ENCODE measurements at places on chromosomes 1 and 21.

DNA sequence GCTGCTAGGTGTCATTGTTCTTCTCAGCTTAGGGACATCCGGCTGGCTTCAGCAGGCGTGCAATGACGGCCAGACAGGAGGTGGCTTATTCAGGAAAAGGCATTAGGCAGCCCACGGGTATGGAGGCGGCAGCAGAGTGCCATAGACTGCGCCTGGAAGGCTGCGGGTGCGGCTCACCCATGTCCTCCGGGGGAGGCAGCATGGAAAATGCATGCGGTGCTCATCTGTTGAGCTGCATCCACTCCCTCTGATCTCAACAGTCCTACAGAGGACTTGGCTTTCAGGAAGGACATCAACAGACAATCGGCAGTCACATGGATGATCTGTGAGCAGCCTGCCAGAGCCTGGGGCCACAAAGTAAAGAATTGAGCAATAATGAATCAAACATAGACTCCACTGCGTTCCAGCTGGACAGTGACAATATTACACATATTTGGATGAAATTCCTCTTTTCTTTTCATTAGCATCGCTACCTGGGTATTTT is 42.9 kb downstream of the UMODL1 start:
- DNase-seq: no peak

DNA sequence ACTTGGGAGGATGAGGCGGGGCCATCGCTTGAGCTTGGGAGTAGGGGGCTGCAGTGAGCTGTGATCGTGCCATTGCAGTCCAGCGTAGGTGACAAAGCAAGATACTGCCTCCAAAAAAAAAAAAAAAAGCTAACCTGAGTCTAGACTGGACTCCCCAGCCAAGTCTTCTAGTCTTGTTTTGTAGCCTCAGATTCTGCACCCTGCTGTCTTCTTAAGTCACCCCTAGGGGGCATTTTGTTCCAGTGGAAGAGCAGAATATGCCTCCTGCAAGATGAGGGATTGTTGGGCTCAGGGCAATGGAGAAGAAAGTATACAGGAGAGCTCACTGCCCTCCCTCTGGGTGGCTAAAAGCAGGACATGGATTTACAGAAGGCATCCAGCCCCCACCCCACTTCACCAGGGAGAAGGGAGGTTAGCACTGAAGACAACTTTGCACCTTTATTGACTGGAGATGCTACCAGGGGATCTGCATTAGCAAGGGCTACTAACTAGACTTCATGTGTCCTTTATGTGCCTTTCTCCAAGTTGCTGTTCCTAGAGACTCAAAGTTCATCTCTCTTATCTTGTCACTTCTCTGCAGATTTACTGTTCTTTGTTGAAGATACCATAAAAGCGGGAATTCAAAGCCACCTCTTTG is 15.3 kb upstream of the RNF187 start:
- no peak for DNase-seq

DNA sequence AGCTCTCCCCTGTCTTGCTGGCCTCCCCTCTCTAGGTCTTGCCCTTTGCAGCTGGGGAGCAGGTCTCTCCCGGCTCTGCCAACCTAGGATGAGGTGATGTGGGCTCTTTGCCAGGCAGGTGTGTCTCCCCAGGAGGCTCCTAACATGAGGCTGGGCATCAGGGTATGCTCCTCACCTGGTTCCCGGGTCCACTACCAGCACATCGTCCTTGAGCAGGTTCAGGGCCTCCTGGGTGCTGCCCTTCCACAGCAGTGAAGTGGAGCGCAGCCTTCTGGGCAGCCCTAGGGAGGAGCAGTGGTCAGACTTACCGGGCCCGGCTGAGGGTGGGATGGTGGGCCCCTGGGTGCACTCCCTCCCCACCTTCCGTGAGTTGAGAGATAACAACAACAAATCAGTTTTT is 17.5 kb downstream of the LACTBL1 start:
- DNase-seq: no peak

- DNase-seq: no peak
These were observed 38.9 kb downstream of the CD247 start for GRCh38 chr1:167479331-167479979.

- DNase-seq: no peak
These were observed 7.1 kb upstream of the S100A11 start for GRCh38 chr1:152043870-152044269.

GRCh38 chr1:15154480-15155036 is 1.0 kb downstream of the TMEM51 start:
- DNase-seq: no peak

DNA sequence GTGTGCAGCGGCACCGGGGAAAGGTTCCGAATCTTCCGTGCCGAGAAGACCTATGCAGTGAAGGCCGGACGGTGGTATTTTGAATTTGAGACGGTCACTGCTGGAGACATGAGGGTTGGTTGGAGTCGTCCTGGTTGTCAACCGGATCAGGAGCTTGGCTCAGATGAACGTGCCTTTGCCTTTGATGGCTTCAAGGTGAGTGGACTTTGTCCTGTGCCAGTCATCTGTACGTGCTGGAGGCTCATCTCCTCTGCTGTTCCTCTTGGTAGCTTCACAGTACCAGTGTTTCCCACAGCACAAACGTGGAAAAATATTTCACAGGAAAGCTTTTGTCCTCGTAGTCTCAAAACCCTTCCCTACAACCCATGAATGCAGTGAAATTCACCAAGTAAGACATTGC is 324.1 kb downstream of the ZP4 start:
- DNase-seq: no peak

- DNase-seq: no peak
These were observed 688 bp upstream of the CHD5 start for GRCh38 chr1:6180707-6181311.

DNA sequence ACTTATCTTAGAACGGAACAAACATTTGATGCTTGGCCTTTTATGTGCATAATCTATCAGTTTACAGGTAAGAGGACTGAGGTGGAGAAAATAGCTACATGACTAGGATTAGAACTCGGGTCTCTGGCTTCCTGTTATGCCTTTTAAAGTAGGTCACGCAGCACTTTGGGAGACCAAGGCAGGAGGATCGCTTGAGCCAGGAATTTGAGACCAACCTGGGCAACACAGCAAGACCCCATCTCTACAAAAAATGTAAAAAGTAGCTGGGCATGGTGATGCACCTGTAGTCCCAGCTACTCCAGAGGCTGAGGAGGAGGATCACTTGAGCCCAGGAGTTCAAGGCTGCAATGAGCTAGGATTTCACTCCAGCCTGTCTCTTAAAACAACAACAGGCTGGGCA is 81.9 kb upstream of the AKT3 start:
- no peak for DNase-seq

DNA sequence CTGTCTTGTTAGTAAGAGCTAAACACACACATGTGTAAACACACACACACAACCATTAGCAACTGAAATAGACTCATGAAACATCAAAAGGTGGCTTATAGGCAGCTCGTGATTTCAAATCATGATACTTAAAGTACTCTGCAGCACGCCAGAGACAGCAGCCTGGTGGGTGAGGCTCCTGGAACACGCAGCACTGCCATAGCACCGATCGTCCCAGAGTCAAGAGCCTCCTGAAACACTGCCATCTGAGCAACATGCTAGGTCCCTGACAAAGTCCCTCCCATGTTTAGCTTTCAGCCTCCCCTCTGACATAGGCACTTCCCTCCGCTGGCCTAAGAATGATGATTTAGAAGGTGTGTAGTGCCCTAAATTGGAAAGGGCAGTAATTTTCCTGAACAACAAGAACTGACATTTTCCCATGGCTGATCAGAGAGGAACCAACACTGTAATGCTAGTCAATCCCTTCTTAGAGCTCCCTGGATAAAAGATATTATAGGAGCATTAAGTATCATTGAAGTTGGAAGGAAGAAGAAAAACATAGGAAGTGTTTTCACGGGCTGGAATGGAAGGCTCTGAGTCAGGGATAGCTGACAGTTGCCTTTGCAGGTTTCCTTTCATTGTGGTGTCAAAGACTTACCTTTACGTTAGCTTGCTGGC is 14.1 kb upstream of the DPT start:
- DNase-seq: no peak

DNA sequence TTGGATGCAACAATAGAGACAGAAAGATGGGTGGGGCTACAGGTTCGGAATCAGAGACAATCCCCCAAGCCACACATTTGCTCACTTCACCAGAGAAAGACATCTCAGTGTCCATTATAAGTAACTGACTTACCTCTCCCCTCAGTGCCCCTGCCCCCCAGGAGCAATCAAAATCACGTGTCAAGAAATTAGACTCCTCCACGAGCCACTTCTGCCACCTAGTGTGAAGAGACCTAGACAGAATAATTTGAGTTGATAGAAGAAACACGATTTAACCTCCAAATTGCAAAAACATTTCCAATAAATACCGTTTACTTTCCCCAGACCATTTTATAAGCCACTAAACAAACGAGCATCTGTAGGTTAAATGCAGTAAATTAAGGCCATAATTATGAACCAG is 123.2 kb downstream of the SLC30A10 start:
- no peak for DNase-seq

- DNase-seq: no peak
These were observed 1.0 kb downstream of the LEPR start for GRCh38 chr1:65421351-65422025.

- DNase-seq: no peak
These were observed 33.9 kb downstream of the COQ8A start for GRCh38 chr1:226973898-226974543.

DNA sequence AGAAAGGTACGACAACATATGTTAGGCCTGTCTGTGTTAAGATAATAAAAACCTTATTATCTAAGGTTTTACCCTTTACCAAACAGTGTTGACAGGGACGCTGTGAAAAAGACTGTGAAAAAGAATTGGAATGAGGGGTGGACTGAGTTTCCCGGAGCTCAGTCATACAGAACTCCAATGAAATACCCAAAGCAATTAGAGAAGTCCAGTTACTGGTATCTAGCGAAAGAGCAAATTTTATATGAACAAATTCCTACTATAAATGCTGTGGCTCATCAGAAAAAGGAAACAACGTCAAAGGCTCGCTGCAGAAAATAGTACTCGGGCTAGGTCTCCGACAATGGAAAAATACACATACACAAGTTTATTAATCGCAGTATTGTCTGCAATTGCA is 708 bp upstream of the RBBP5 start:
- DNase-seq: no peak
